ENCODE measurements at places on chromosomes 13 and 19.

GRCh38 chr19:55112777-55113569 lies 4.5 kb downstream of the PPP1R12C start:
- no peak for DNase-seq

GRCh38 chr13:74907788-74908187 lies 574.2 kb downstream of the TBC1D4 start:
- no peak for DNase-seq

DNA sequence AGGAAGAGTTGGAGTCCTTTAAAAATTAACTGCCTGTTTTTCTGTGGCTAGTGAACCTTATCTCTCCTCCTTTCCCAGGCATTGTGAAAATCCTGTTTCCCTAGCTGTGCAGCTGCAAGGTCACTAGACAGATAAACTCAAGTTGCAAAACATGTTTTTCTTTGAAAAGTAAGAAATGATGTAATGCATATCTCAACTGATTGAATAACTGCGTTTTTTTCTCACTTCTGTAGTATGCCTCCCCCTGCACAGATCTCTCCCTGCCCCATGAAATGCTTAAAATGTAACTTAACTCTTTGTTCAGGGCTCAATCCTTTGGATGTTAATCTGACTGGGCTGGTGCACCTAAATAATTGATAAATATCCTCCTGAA lies 27.7 kb upstream of the CYSLTR2 start:
- no peak for DNase-seq

DNA sequence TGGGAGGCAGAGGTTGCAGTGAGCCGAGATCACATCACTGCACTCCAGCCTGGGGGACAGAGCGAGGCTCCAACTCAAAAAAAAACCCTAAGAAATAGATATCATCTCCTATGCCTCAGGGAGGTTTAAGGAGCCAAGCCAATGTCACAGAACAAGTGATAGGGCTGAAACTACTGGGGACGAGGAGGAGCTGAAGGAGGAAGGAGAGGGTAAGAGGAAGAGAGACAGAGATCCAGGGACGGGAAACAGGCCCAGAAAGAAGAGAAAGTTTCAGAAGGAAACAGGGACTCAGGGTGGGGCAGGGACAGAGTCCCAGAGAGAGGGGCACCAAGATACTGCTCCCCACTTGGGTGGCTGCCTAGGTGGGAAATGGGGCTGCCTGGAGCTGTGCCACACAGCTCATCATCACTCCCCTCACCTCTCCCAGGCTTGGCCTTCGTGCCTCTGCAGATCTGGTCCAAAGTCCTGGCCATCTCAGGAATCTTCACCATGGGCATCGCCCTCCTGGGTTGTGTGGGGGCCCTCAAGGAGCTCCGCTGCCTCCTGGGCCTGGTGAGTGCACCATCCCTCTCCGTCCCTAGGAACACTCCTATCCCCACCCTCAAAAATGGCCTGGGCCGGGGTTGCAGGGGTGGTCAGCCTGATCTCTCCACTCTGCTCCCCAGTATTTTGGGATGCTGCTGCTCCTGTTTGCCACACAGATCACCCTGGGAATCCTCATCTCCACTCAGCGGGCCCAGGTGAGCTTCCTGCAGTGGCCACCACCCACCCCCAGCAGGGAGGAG lies 1.5 kb downstream of the CD37 start:
- no peak for DNase-seq

DNA sequence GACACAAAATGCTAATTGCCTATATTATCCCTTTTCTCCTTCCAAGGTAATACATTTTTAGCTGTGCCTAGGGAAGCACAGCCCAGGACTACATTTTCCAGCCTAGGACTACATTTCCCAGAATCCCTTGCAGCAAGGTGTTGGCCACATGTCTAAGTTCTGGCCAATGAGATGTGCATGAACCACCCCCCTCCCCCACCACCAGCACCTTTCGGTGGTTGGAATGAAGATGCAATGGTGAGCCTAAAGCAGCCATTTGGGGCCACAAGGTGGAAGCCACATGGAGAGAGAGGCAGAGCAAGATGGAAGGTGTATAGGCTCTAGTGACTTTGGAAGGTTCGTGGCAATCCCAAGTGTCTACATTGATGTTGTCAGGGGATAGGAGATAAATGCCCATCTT lies 16.2 kb downstream of the UNC13A start:
- DNase-seq, result peak; percentile 25

- no peak for DNase-seq
Measured at GRCh38 chr13:67769063-67769986, 539.2 kb upstream of the PCDH9 start.

DNA sequence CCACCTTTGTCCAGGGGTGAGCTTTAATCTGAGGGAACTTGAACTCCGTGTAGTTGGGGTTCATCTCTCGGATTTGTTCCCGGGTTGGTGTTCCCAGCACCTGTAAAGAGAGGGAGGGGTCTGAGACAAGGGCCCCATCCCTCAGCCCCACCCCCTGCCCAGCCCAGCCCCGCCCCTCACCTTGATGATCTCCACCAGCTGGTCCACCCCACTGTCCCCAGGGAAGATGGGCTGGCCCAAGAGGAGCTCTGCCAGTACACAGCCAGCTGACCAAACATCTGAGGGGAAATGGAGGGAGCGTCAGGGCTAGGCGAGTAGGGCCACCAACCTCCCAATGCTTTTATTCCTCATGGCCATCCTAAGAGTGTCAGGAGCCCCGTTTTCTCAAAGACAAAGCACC lies 9.3 kb downstream of the GSK3A start:
- no peak for DNase-seq

DNA sequence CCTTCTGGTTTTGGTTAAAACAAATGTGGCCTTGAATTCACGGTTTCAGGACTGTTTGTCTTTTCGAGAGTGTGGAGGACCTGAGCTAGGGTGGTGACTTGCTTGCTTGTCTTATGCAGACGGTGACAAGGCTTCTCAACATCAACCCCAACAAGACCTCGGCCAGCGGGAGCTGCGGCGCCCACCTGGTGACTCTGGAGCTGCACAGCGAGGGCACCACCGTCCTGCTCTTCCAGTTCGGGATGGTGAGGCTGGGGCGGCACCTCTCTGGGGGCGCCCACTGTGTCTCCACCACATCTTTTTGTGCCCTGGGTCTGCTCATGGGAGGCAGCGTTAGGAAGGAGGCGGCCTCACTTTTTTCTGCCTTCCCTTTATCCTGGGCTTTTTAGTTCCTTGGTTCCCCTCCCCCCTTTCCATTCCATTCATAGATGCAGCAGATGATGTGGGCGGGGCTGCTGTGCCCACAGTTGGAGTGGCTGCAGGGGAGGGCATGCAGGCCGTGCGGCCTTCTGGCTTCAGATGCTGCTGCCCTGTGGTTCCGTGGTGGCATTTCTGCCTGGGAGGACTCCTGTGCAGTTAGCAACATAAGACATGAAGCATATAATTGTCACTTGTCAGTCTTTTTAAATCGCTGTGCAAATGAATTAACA lies 23.3 kb downstream of the LAMP1 start:
- no peak for DNase-seq

- DNase-seq, result no peak
Measured at GRCh38 chr19:1483131-1483978, 4.3 kb upstream of the C19orf25 start.

GRCh38 chr13:107457686-107458085 lies 757.6 kb downstream of the LIG4 start:
- no peak for DNase-seq

DNA sequence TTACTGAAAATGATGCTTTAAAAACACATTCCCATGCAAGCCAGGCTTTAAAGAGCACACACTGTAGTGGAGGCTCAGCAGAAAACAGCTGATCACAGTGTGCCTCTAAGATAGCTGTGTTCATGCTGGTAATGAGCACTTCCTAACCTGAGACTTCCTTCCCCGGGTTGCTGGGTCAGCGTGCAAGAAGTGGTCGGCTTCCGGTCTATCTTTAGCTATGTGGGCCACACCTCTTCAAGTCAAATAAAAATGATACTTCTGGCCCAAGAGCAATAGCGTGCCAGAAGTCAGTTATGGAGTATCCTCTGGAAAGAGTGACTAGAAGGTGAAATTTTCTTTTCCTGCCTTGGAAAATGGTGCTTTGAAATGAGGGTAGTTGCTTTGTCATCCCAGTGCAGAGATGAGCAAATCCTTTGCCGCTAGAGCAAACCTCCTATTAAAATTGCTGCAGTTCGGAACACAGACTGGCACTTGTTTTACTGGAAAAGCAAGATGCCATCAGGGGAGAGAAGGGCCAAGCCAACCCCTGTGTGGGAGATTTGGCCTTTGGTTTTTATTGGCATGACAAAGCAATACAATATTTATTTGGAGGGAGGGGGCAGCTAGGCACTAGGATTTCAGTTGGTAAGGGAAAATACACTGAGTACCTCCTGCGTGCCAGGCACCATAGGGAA lies 64.2 kb downstream of the ARHGAP35 start:
- DNase-seq, result peak; percentile 22

- no peak for DNase-seq
Measured at GRCh38 chr19:45906221-45906620, 3.8 kb upstream of the MYPOP start.

- no peak for DNase-seq
Measured at GRCh38 chr19:8194528-8195267, 14.5 kb upstream of the CERS4 start.

- no peak for DNase-seq
Measured at GRCh38 chr13:112722433-112723263, 32.8 kb downstream of the ATP11A start.

GRCh38 chr13:79481685-79482052 lies 714 bp downstream of the NDFIP2 start:
- DNase-seq, result no peak

GRCh38 chr19:46603752-46604231 lies 2.7 kb downstream of the CALM3 start:
- DNase-seq, result no peak

- DNase-seq, result no peak
Measured at GRCh38 chr13:32989290-32989667, 26.9 kb upstream of the KL start.

DNA sequence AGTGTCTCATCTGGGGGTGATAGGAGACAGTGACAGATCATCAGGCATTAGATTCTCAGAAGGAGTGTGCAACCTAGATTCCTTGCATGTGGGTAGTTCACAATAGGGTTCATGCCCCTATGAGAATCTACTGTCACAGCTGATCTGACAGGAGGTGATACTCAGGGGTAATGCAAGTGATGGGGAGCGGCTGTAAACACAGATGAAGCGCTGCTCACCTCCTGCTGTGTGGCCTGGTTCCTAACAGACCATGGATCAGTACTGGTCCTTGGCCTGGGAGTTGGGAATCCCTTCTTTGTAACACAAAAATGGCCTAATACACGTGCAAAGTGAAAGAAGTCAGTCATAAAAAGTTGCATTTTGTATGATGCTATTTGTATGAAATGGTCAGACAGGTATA lies 107.6 kb upstream of the TUBA3C start:
- no peak for DNase-seq

DNA sequence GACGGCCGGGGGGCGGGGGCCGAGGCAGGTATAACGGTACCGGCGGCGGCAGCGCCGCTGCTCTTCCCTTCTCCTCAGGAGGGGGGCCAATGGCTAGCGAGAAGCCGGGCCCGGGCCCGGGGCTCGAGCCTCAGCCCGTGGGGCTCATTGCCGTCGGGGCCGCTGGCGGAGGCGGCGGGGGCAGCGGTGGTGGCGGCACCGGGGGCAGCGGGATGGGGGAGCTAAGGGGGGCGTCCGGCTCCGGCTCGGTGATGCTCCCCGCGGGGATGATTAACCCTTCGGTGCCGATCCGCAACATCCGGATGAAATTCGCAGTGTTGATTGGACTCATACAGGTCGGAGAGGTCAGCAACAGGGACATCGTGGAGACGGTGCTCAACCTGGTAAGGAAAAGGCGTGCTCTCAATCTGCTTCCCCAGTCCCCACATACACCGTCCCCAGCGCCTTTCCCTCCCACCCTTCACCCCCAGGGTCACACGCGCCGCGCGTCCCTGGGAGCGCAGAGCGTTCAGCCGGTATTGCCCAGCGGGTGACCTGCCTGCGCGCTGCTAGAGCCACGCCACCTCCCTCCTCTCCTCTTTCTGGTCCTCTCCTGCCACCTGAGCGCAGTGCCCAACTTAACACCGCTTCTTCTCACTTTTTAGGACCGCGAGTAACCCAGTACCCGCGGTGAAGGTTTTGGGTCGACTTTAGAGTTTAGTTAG lies 814 bp downstream of the NBEA start:
- DNase-seq, result no peak

GRCh38 chr13:51342706-51343105 lies 3.2 kb downstream of the SERPINE3 start:
- no peak for DNase-seq

DNA sequence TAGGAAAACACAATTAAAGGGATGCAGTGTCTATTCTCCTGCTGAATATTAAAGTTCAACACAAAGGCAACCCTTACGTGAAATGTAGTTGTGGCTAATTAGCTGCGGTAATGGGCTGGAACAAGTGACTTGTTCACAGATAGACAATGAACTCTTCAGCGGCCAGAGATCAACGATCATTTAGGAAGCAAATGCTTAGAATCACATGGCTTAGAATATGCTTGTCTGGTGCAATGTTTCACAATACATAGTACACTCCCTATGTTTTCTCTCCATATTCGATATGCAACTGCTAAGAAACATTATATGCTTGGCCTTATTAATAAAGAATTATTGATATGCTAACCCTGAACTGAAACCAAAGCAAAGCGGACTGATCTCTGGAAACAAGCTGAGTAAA lies 25.7 kb upstream of the MTUS2 start:
- no peak for DNase-seq

- DNase-seq, result no peak
Measured at GRCh38 chr13:34465423-34465922, 476.6 kb upstream of the NBEA start.

DNA sequence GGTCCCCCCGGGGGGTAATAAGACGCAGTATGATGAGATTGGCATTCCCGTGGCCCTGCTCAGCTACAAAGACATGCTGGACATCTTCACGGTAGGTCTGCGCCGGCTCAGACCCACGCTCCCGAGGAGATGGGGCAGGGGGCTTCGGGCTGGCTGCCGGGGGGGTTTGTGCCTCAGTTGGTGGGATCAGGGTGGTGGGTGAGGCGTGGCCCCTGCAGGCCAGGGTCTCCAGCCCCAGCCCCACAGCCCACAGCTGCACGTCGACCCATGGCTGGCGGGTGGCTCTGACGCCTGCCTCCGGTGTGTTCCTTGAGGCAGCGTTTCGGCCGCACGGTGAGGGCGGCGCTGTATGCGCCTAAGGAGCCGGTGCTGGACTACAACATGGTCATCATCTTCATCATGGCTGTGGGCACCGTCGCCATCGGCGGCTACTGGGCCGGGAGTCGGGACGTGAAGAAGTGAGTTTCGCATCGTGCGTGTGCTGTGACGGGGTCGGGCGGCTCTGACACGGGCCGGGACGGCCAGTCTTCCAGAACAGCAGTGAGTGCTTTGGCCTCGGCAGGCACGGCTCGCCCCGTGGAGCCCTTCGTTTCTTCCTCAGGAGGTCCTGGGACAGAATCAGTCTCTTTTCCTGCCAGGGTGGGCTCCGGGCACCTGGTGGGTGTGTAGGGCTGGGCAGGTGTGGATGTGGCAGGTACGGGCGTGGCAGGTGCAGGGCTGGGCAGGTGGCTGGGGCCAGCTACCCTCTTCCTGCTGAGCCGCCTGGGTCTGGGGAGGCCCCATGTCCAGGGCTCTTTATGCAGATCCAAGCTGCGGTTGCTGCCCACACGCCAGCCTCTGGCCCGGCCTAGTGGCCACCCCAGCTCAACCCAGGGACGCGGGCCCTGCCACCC lies 10.5 kb downstream of the SPPL2B start:
- no peak for DNase-seq
